ENCODE measurements at places on chromosomes 5 and 9. TPM values are rescaled to one million over a fixed set of nuclear protein-coding genes. Genes with fewer than 3 reads are reported as not detected.

Gene ARAP3
- 2.1 TPM for total RNA-seq

Gene TGFBI
- 2,120 TPM for total RNA-seq

Gene IL9
- not detected for total RNA-seq

Gene CCL28
- total RNA-seq, result 15.6 TPM

Gene CNTNAP3B
- total RNA-seq, result 15.0 TPM

Gene CEP78
- total RNA-seq, result 16.6 TPM

Gene HSPB3
- not detected for total RNA-seq

Gene PCDHGB3
- total RNA-seq, result 6.2 TPM

Gene ARHGEF28
- total RNA-seq, result 56.9 TPM

Gene SH3TC2
- total RNA-seq, result 0.72 TPM

Gene AMBP
- total RNA-seq, result not detected

Gene ADAMTSL1
- total RNA-seq, result 70.1 TPM

Gene SOX30
- under 0.01 TPM for total RNA-seq

Gene CCL27
- total RNA-seq, result 0.36 TPM

DNA sequence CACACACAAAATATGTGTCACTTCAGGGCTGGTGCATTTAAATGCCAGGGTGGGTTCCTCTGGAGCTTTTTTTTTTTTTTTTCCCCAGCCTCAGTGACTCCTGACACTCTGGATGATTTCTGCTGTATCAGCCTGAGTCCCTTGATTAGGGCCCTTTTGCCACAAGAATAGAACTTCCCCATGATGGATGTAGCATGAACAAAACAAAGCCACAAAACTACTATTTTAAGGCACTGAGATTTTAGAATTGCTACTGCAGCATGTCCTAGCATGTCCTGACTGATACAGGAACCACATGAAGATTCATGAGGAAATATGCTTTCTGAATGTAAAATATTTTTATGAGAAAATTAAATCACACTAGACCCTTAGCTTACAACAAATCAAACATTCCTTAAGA is 13.9 kb upstream of the ADGRD2 start:
- DNase-seq, result peak; percentile 63

GRCh38 chr5:149433524-149434131 is 54.5 kb upstream of the IL17B start:
- peak; percentile 52 for DNase-seq

GRCh38 chr9:16915126-16915831 is 44.8 kb upstream of the BNC2 start:
- peak; percentile 86 for DNase-seq

GRCh38 chr5:73844165-73844564 is 218.2 kb downstream of the ARHGEF28 start:
- no peak for DNase-seq

- DNase-seq, result no peak
These were observed 88.6 kb downstream of the SLC28A3 start for GRCh38 chr9:84251921-84252320.

DNA sequence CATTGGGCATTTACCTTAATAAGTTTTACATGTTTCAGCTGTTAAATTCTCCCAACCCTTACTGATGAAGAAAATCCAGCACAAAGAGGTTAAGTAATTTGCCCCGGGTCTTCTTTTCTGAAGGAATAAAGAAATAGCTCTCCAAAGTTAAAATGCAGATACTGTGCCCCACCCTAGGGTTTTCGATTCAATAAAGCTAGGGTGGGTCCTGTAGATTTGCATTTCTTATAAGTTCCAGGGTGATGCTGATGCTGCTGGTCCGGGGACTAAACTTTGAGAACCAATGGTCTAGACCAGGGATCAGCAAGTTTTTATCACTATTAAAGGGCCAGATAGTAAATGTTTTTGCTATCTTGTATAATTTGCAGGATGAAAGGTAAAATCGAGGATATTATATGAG is 156.7 kb downstream of the ADAMTS12 start:
- DNase-seq, result no peak

GRCh38 chr9:35521708-35522107 is 31.8 kb downstream of the RUSC2 start:
- no peak for DNase-seq

GRCh38 chr9:135267191-135267809 is 179.8 kb downstream of the OLFM1 start:
- no peak for DNase-seq

DNA sequence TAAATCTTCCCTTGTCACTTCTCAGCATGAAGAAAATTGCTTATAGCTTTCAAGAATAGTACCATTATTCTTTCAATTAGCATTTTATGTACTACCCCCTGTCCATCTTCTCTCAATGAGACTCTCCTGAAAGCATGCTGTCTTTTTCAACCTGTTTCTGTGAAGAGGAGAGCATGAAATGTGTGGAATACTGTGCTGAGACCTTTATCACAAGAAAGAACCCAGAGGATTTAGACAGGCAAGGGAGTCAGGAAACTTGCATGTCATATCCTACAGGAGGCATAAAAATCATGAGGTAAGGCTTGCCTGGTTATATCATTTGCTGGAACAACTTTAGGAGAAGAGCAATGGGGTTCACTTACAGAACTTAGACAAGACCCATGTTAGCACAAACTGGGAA is 56.7 kb upstream of the LPAR1 start:
- no peak for DNase-seq

DNA sequence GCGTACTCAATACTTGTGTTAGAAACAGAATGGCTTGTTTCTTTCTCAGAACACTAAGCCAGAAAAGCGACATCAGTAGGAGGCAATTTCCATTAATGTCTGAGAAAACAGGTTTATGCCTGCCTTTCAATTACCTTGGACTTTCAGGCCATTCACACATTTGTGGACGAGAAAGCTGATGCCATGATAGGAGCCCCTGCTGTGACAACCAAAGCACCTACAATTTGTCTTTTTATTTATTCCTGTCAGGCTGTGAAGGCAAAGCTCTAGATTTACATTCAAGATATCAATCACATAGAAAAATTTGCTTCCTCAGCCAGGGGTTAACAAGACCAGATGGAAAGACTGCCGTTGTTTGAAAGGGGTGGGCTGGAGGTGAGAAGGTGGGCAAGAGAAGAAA is 76.2 kb downstream of the C7 start:
- no peak for DNase-seq

DNA sequence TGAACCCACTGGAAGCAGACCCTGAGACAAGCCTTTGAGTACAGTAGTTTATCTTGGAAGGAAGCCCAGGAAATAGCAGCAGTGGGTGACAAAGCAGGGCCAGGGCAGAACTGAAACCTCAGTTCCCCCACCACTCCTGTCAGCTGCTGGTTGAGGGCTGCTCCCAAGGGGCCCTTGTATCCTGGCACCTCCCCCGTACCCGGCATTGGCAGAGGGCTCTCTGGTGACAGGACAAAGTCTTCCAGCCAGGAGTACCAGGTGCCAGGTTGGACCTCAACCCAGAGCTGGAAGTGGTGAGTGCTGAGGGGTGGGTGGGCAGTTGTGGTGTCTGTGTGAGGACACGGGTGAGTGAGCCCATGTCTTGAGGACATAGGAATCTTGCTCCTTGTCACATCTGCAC is 123.3 kb downstream of the PHF2 start:
- DNase-seq, result no peak

- no peak for DNase-seq
These were observed 88.5 kb downstream of the FAM174A start for GRCh38 chr5:100623719-100624118.

- no peak for DNase-seq
These were observed 228.8 kb downstream of the SMARCA2 start for GRCh38 chr9:2243666-2244555.

DNA sequence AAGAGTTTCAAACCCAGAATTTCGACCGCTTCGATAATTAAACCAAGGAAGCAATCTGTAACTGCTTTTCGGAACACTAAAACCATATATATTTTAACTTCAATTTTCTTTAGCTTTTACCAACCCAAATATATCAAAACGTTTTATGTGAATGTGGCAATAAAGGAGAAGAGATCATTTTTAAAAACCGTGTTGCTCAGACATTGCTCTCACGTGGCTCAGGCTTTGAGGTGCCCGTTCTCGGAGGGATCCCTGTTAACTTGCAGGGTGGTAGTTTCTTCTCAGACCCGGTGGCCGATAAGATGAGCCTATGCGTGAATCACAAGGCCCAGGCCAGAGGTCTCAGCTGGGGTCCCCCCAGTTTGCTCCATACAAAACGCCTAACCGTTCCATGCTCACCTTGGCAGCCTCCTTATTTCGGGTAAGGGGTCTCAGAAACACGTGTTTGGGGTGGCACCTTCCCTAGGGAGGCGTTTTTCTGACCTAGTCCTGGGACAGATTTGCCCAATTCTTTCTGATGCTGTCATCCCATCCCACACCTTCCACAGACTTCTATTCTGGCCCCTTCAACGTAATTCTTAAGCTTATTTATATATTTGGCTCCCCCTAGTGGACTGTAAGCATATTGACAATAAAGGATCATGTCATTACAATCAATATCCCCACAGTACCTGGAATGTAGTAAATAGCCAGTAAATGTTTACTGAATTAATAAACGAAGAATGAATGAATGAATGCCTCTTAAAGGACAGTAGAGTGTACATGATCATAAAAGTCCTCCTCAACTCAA is 48.1 kb downstream of the THBS4 start:
- DNase-seq, result peak; percentile 94

DNA sequence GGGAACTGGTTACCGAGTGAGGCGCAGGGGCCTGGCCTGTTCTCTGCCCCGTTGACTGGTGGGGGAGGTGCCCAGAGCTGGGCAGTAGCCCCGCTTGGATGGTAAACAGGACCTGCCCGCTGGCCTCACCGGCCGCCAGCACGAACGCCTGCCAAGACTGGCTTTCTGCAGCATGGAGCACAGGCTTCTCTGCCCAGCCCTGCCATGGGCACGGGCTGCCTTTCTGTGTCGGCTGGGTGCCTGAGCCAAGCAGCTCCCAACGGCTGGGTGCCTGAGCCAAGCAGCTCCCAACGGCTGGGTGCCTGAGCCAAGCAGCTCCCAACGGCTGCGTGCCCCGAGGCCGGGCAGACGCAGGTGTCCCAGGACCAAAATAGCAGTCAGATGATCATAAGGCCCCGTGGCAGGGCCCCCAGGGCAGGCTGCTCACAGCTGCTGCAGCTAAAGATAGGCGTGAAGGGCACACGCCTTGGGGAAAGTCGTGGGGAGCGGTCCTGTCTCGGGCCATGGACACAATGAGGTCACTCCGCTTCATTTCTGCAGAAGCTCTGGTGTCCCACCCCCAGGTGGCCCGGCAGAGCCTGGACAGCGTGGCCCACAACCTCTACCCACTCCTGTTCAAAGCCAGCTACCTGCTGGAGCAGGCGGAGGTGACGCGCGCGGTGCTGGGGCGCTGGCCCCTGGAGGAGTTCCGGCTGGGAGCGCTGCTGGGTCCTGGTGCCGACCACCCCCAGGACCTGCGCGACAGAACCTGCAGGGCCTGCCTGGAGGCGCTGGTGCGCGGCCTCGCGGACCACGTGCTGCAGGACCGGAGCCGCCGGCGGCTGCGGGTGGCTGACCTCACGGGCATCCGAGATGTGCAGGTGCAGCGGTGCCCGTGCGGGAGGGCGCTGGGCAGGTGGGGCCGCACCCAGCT is at the start of gene LRRC14B:
LRRC14B (plus strand) TSS at position 460 of the 913 bp plus-strand sequence; CDS start at position 504, 44 bp downstream.
- peak; percentile 73 for DNase-seq

DNA sequence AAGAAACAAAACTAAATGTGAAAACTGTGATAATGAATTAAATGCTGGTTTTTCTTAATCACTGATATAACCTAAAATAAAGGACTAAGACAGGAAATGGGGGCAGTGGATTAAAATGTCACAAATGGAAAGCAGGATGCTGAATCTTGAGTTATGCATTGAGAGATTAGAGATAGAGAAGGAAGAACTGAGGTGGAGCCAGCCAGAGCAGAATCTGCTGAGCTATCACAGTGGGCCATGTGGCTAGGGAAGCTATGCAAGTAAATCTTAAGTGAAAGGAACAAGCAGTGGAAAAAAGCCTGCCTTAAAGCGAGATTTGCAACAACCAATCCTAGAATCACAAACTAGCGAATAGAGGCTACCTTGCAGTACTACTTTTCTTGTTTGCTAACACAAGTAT is 188.5 kb upstream of the RASA1 start:
- DNase-seq, result no peak

- DNase-seq, result no peak
These were observed 10.3 kb upstream of the QRFP start for GRCh38 chr9:130906735-130907416.

DNA sequence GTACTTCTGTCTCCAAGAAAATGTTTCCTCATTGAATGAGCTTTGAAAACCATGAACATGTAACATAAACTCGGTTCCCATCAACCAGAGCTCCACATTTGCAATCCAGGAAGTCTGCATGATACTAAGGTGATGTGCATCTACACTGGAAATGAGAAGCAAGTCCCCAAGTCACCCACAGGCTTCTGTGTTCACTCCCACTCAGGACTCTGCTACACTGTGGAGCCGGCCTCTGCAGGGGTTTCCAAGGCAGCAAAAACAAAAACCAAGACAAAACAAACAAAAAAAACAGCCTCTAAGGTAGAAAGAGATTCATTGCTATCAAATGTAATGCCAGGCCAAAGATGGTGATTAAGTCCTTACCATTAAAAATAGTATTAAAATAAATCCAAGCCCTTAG is 593.7 kb downstream of the IRX1 start:
- no peak for DNase-seq

DNA sequence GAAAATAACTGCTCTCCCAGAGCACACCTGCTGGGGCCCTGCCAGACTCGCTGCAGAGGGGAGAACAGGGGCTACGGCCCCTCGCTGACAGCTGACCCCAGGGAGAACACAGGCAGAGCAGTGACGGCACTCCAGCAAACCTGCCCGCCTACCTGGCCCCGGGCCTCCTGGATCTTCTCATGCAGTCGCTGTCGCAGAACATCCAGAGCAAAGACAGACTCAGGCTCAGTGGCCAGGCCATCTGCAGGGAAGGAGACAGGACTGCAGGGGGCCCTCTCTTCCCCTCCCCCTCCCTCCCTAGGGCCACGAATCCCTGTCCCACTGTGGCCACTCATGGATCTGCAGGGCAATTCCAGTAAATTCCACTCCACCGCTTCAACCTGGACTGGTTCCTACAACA is 2.4 kb downstream of the SURF6 start:
- DNase-seq, result peak; percentile 54

DNA sequence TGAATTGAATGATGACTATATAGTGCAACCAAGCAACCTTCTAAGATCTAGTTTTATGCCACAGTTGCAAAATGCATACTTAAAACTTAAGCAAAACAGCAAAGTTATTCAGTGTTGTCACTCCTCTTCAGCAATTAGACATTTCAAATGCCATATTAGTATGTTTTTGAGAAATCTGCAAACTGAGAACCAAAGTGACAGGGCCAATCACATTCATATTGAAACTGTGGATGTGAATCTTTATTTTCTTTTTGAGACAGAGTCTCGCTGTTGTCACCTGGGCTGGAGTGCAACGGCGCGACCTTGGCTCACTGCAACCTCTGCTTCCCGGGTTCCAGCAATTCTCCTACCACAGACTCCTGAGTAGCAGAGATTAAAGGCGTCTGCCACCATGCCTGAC is 249.2 kb upstream of the EFNA5 start:
- no peak for DNase-seq

Data from osteoblast (primary cell).